DMS 273 treated with DMSO at 0.1 percent for 48 hours (cell line): ENCODE measurements at places on chromosomes 2 and 18.

DNA sequence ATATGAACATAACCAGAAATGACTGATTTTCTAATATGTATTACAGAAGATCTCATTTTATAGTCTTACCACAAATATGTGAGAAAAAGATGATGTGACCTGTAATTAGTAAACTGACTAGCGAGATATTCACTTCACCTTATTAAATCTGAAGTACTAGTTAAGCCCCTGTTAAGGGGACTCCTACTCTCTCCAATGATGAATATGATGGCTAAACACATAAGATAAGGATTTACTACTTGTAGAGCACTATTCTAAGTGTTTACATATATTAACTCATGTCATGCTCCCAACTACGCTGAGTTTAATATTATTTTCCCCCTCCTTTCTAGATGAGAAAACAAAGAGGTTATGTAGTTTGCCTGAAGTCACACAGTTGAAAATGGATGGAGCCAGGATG is 40.9 kb downstream of the SP3 start:
- no peak for DNase-seq

GRCh38 chr2:84458551-84459017 is 496 bp downstream of the SUCLG1 start:
- DNase-seq, result no peak

- no peak for DNase-seq
Observed at GRCh38 chr2:168773719-168774521, 28.5 kb upstream of the NOSTRIN start.

DNA sequence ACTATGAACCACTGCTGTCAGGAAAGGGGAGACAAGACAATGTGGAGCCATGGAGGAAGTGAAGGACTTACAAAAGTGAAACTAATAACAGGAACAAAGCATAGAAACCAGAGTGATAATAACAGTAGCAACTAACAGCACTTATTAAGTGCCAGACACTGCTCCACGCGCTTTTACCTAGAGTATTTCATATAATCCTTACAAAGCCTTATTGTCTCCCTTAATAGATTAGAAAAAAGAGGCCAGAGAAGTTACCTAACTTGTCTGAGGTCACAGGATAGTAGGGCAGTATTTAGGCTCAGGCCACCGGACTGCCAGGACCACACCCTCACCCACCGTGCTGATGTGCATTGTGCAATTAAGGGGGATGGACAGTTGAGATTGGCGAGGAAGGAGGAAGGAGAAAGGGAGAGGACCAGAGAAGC is 98.6 kb upstream of the NFU1 start:
- DNase-seq, result no peak

- DNase-seq, result no peak
Observed at GRCh38 chr2:41718705-41719104, 329.1 kb upstream of the PKDCC start.

- peak; percentile 22 for DNase-seq
Observed at GRCh38 chr2:73920577-73921545, 5.8 kb upstream of the DGUOK start.

- no peak for DNase-seq
Observed at GRCh38 chr2:7618031-7618430, 700.8 kb downstream of the RNF144A start.

DNA sequence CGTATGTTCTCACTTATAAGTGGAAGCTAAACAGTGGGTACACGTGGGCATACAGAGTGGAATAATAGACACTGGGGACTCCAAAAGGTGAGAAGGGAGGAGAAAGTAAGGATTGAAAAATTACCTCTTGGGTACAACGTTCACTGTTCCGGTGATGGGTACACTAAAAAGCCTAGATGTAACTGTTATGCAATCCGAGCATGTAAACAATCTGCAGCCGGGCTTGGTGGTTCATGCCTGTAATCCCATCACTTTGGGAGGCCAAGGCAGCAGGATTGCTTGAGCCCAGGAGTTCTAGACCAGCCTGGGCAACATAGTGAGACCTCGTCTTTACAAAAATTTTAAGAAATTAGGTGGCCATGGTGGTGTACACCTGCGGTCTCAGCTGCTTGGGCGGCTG is 33.1 kb upstream of the TTR start:
- no peak for DNase-seq

DNA sequence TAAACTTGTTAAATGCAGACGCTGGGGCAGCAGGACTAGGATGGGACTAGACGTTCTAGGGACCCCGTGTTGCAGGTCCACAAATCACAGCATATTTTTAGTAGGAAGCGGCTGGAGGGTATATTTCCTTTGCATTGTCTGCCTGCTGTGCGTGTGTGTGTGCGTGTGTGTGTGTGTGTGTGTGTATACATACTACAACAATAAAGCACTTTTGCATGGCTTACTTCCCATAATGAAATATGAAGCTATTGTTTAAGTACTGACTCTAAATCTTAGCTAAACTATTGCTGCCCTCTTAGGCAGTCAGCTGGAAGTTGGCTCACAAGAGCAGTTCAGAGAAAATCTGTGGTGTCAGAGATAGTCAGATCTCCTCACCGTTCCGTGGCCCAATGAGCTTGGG is 133.4 kb downstream of the CABLES1 start:
- no peak for DNase-seq

GRCh38 chr2:176125772-176126054 is 3.2 kb downstream of the HOXD9 start:
- DNase-seq, result no peak

GRCh38 chr2:169961911-169962310 is 134.7 kb downstream of the UBR3 start:
- no peak for DNase-seq

DNA sequence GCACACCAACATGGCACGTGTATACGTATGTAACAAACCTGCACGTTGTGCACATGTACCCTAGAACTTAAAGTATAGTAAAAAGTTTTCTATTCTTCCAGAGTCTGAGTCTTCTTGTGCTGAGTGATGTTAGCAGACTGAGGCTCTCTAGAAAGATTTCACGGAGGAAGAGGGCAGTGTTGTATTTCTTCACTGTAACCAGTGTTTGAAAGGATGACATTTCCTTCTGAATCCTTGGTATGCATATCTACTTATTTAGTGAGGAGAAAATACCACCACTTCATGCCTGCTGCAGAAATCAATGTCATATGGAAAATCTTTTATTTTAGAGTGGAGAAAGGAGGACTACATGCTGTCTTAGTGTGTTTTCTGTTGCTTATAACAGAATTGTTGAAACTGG is 357.1 kb downstream of the CCDC85A start:
- DNase-seq, result no peak

DNA sequence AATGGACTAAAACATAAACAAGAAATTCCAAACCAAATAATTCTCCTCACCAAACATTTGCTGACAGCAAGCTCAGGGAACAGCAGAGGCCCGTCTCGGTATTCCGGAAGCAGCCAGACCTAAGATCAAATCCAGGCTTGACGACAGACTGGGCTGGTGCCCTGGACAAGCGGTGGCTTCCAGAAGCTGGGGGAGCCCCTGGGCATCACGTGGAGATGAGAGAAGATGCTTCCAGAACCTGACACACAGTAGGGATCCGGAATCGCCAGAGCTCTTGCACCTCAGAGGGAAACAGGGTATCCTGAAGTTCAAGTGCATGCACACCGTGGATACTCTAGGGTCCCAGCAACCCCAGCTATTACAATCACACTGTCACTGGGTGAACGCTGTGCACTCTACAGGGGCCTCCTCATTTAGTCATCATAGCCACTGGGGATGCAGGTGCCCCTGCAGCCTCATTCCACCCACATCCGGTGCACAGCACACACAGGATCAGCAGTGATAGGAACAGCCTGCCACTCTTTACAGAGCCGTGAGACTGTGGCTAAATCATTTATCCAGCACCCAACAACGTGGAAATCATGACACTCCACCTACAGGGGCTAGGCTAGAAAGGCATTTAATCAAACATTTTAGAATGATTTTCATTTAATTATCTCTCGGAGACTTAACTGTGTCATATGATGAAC is 102.6 kb downstream of the HDAC4 start:
- DNase-seq, result no peak

DNA sequence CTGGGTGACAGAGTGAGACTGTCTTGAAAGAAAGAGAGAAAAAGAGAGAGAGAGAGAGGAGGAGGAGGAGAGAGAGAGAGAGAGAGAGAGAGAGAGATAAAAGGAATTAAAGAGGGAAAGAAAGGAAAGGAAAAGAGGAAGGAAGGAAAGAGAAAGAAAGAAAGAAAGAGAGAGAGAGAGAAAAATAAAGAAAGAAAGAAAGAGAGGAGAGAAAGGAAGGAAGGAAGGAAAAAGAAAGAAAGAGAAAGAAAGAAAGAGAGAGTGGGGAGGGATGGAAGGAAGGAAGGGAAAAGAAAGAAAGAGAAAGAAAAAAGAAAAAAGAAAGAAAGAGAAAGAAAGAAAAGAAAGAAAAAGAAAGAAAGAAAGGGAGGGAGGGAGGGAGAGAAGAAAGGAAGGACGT is 29.8 kb downstream of the MOGAT1 start:
- DNase-seq, result no peak

DNA sequence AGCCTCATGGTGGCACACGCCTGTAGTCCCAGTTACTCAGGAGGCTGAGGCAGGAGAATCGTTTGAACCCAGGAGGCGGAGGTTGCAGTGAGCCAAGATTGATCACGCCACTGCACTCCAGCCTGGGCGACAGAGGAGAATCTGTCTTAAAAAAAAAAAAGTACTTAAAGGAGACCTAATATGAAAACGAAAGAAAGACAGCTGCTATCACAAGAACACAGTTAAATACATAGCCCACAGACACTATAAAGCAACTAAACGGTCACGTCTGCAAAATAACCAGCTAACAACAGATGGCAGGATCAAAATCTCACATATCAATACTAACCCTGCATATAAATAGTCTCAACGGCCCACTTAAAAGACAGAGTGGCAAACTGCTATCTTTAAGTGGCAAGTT is 43.9 kb upstream of the TACR1 start:
- peak; percentile 11 for DNase-seq

GRCh38 chr18:12741351-12741750 is 38.5 kb downstream of the PSMG2 start:
- no peak for DNase-seq
